Naive thymus-derived CD4-positive, alpha-beta T cell (primary cell): ENCODE measurements at places on chromosomes 7 and 10. TPM values are rescaled to one million over a fixed set of nuclear protein-coding genes. Genes with fewer than 3 reads are reported as not detected.

GRCh38 chr10:27720529-27720928 lies 25.1 kb downstream of the MKX start:
- no peaks in the 10 kb centered on the region for H3K4me1 ChIP-seq
- H3K4me3 ChIP-seq, result no peak overlapping the region
- no peak overlapping the region for H3K27ac ChIP-seq
- DNase-seq, result no peak
- no peaks in the 10 kb centered on the region for H3K36me3 ChIP-seq

EEPD1 gene
- 15.8 TPM for polyA plus RNA-seq

MBLAC1 gene
- polyA plus RNA-seq, result 1.5 TPM

SFTPD gene
- polyA plus RNA-seq, result not detected

DNA sequence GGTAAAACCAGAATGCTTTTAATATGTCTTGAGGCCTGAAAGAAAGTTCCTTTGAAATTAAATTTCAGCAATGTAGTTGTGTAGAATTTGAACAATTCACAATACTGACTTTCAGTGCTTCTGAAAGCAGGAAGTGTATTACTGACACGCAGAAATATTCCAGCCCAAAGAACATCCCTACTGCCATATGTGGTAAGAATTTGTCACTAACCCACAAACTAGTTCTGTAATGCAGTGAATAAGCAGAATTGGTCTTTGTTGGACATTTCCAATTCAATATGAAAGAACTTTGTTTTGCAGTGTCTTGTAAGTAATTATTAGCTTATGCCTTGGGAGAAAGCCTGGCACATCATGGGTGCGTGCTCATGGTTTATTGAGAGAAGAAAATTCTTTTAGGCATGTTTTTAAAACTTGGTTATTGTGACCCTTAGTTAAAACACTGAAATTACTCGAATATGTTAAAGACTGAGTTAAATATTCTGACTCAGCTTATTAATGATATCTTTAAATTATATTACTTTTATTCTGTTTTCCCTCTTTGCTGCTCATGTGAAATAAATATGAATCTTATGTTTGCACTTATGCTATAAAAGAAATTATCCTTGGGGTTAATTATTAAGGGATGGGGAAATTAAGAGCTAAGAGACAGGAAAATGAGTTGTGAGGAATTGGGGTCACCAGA lies 33.4 kb downstream of the PTPN12 start:
- no peaks in the 10 kb centered on the region for H3K36me3 ChIP-seq
- no peaks in the 10 kb centered on the region for H3K4me1 ChIP-seq
- H3K4me3 ChIP-seq, result no peak overlapping the region
- DNase-seq, result no peak

- peaks cover 33% of the 10 kb centered on the region for H3K36me3 ChIP-seq
- no peaks in the 10 kb centered on the region for H3K4me1 ChIP-seq
- no peak for DNase-seq
- no peaks in the 10 kb centered on the region for H3K27me3 ChIP-seq
- H3K4me3 ChIP-seq, result no peak overlapping the region
Measured at GRCh38 chr10:18666810-18667209, 7.6 kb downstream of the ARL5B start.

DNA sequence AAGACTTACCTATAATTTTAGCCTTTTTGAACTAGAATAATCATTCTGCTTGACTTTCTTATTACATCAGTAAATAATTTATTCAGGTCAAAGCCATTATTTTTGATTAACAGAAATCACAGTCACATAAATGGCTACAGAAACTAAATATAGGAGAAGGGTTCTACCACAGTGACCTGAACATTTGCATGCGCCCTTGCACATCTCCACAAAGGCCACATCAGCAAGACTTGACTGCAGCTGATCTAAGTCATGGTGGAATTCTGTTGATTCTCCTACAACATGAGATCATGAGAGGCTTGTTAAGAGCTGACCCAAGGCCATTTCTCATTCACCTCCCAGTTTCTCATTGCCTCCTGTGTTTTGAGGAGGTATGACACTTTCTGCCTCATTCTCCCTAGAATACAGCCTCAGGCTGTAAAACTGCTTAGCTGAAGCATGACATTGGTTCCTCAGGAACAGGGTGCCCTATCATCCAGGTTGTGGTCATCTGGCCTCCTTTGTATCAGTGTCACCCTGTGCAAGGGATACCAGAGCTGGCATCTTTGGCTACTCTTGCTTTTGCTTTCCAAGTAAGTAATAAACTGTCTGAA lies 6.7 kb upstream of the IMMP2L start:
- H3K36me3 ChIP-seq, result no peaks in the 10 kb centered on the region
- no peak for DNase-seq
- H3K4me3 ChIP-seq, result no peak overlapping the region
- H3K27me3 ChIP-seq, result no peaks in the 10 kb centered on the region

DNA sequence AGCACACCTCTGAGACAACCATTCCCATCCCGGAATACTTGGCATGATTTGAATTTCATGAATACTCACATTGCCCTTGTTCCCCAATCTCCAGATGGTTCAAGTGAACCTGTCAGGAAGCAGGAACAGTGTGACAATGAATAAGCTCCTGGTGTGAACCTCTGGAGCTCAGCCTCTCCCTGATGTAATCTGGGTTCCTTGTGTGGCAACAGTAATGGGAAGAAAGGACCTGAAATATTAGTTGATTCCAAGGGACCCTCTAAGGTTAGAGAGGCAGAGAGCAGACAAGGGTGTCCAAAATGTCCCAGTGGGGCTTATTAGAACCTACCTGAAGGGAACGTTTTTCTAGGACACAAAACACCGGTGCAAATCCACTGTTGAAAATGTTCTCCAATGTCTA lies 8.5 kb downstream of the OR2A7 start:
- no peak for DNase-seq
- H3K36me3 ChIP-seq, result no peaks in the 10 kb centered on the region
- no peaks in the 10 kb centered on the region for H3K4me1 ChIP-seq
- no peak overlapping the region for H3K4me3 ChIP-seq
- no peaks in the 10 kb centered on the region for H3K27me3 ChIP-seq

- H3K27me3 ChIP-seq, result no peaks in the 10 kb centered on the region
- H3K36me3 ChIP-seq, result no peaks in the 10 kb centered on the region
- H3K27ac ChIP-seq, result no peak overlapping the region
- no peak for DNase-seq
- H3K4me1 ChIP-seq, result no peaks in the 10 kb centered on the region
- no peak overlapping the region for H3K4me3 ChIP-seq
Measured at GRCh38 chr7:94250987-94251386, 143.7 kb upstream of the COL1A2 start.

MALRD1 gene
- polyA plus RNA-seq, result not detected

GRCh38 chr7:99106411-99106810 lies 37.5 kb downstream of the SMURF1 start:
- no peaks in the 10 kb centered on the region for H3K36me3 ChIP-seq
- peaks cover 10% of the 10 kb centered on the region for H3K4me1 ChIP-seq
- no peak overlapping the region for H3K4me3 ChIP-seq

DNA sequence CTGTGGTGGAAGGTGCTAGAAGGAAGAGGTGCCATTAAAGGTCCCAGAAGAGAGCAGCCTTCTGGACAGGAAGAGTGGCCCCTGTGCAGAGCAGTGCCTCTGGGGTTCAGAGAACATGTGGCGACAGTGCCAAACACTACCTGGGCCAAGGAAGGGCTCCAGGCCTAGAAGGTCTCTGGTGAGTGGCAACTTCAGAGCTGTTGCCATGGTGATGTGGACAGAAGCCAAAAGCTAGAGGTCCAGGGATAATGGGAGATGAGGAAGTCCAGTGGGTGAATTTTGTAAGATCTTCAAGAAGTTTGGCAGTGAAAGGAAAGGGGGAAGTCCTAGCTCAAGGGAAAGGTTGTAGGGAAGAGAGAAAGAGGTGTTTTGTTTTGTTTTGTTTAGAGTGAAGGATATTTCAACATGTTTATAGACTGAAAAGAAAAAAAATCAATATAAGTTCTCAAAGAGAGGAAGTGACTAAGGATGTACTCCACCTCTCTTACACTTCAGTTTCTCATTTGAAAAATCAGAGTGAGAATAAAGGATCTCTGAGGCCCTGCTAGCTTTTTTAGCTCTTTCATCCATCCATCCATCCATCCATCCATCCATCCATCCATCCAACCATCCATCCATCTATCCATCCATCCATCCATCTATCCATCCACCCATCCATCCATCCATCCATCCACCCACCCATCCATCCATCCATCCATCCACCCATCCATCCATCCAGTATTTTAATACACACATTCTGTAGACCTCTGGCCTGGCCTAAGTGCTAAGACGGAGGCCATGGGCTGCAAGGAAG lies 77.1 kb upstream of the DUSP5 start:
- peaks cover 24% of the 10 kb centered on the region for H3K4me1 ChIP-seq
- H3K4me3 ChIP-seq, result no peak overlapping the region
- H3K27me3 ChIP-seq, result no peaks in the 10 kb centered on the region
- no peak overlapping the region for H3K27ac ChIP-seq

DNA sequence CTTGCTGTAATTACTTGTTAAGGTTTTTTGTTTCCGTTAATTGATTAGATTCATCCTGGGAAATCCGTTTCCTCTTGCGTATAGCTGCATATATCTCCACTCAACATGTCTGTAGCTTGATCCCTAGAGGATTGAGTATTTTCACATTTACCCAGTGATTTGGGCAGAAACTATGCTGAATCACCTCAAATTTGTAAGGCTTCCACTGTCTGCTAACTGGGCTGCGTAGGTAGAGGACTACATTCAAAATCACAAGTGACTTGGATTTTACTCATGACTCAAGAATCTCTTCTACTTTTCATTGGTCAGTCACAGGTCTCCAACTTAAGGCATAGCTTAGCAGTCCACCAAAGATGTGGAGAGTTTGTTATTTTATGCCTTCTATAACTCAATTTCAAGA lies 141.8 kb downstream of the POLR1F start:
- DNase-seq, result no peak
- H3K27ac ChIP-seq, result no peak overlapping the region
- H3K4me1 ChIP-seq, result no peaks in the 10 kb centered on the region
- no peak overlapping the region for H3K4me3 ChIP-seq
- no peaks in the 10 kb centered on the region for H3K27me3 ChIP-seq

DNA sequence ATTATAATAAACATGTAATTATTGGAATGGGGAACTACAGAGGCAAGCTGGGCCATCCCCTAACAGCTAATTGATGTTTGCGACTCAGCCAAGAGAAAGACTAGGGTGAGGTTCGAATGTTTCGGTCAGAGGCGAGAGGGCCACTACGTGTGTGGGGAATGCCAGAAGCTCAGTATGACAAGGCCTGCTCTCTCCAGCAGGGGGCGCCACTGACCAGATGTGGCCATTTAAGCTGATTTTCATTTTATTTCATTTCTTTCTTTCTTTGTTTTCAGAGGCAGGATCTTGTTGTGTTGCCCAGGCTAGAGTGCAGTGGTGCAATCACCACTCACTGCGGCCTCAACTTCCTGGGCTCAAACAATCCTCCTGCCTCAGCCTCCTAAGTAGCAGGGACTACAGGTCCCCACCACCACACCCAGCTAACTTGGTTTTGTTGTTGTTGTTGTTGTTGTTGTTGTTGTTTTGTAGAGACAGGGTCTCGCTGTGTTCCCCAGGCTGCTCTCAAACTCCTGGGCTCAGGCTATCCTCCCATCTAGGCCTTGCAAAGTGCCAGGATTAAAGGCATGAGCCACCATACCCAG lies 38.1 kb downstream of the TMEM130 start:
- H3K4me1 ChIP-seq, result no peaks in the 10 kb centered on the region
- no peak overlapping the region for H3K4me3 ChIP-seq
- DNase-seq, result no peak
- H3K27me3 ChIP-seq, result no peaks in the 10 kb centered on the region
- no peaks in the 10 kb centered on the region for H3K36me3 ChIP-seq

FASTK gene
- polyA plus RNA-seq, result 69.4 TPM

- H3K27ac ChIP-seq, result no peak overlapping the region
- no peaks in the 10 kb centered on the region for H3K36me3 ChIP-seq
- H3K4me3 ChIP-seq, result no peak overlapping the region
- no peaks in the 10 kb centered on the region for H3K4me1 ChIP-seq
- DNase-seq, result no peak
- H3K27me3 ChIP-seq, result no peaks in the 10 kb centered on the region
Measured at GRCh38 chr10:52951824-52952223, 179.2 kb upstream of the MBL2 start.

DNA sequence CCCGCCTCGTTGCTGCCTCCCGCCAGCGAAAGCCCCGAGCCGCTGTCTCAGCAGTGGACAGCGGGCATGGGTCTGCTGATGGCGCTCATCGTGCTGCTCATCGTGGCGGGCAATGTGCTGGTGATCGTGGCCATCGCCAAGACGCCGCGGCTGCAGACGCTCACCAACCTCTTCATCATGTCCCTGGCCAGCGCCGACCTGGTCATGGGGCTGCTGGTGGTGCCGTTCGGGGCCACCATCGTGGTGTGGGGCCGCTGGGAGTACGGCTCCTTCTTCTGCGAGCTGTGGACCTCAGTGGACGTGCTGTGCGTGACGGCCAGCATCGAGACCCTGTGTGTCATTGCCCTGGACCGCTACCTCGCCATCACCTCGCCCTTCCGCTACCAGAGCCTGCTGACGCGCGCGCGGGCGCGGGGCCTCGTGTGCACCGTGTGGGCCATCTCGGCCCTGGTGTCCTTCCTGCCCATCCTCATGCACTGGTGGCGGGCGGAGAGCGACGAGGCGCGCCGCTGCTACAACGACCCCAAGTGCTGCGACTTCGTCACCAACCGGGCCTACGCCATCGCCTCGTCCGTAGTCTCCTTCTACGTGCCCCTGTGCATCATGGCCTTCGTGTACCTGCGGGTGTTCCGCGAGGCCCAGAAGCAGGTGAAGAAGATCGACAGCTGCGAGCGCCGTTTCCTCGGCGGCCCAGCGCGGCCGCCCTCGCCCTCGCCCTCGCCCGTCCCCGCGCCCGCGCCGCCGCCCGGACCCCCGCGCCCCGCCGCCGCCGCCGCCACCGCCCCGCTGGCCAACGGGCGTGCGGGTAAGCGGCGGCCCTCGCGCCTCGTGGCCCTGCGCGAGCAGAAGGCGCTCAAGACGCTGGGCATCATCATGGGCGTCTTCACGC lies 825 bp downstream of the ADRB1 start:
- no peak overlapping the region for H3K4me3 ChIP-seq
- H3K4me1 ChIP-seq, result peaks cover 8% of the 10 kb centered on the region
- no peaks in the 10 kb centered on the region for H3K36me3 ChIP-seq
- H3K27ac ChIP-seq, result no peak overlapping the region
- peaks cover 2% of the 10 kb centered on the region for H3K27me3 ChIP-seq
